ENCODE measurements at places on chromosomes 11 and 22. TPM values are rescaled to one million over a fixed set of nuclear protein-coding genes. Genes with fewer than 3 reads are reported as not detected.

DNA sequence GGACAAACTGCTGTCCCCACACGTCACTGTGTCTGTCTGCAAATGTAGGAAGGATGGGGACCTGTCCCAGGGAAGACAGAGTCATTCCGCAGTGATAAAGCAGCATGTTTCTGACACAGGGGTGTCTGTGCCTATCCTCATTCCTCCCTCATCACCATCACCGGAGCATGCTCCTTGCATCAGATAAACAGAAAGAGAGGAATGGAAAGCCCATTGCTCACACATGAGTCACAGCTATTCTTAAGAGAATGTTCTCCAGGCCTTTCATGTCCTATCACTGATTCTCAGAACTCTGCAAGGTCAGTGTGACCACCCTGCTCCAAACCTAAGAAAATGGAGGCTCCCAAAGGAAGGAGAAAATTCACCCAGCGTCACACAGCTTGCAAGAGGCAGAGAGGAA lies 38.9 kb downstream of the ZNF195 start:
- peaks cover 42% of the 10 kb centered on the region for H3K27me3 ChIP-seq
- H3K4me3 ChIP-seq: no peak overlapping the region
- DNase-seq: peak; percentile 52
- H3K36me3 ChIP-seq: no peaks in the 10 kb centered on the region
- peaks cover 18% of the 10 kb centered on the region for H3K4me1 ChIP-seq
- no peak overlapping the region for H3K27ac ChIP-seq

DNA sequence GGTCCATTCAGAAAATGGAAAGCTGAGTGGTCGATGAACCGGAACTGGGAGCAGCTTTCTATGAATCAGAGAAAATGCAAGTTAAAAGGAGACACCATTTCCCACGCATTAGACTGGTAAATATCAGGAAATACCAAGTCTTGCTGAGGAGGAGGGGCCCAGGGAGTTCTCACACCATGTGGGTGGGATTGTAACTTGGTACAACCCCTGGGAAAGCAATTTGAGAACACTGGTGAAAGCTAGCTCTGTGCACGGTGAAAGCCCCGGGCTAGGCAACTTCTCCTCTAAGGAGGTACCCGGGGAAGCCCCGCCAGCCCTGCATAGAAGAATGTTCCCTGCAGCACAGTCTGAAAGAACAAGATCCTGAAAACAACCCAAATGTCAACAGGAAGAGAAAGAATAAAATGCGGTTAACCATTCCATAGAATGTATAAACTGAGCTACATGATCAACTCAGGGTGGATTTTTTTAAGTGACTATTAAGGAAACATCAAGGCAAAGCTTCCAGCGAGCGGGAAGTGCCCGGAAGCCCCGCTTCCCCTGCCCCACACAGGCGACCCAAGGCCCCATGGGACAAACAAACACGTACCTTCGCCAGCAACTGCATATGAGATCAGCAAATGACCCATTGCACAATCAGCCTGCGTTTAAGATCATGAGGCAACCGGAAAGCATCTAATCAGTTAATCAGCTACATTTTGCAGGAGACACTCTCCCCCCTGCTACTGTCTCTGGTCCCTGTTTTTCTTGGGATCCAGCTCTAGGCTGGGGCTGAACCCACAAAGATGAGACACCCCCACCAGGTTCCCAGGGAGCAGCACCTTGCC lies 11.3 kb downstream of the SHANK2 start:
- H3K36me3 ChIP-seq: no peaks in the 10 kb centered on the region
- no peaks in the 10 kb centered on the region for H3K27me3 ChIP-seq
- peak overlapping the region; percentile 78 for H3K27ac ChIP-seq
- peak; percentile 92 for DNase-seq

- H3K4me1 ChIP-seq: peaks cover 5% of the 10 kb centered on the region
- H3K27ac ChIP-seq: peak overlapping the region; percentile 66
- H3K27me3 ChIP-seq: no peaks in the 10 kb centered on the region
- no peak for DNase-seq
- no peak overlapping the region for H3K4me3 ChIP-seq
These were observed 112.7 kb downstream of the MORC2 start for GRCh38 chr22:30855677-30856518.

Gene PES1
- total RNA-seq: 114 TPM
